ENCODE measurements at places on chromosomes 3 and 15.

GRCh38 chr3:123448536-123449101 is at the start of gene ADCY5:
Gene ADCY5, minus strand, starts transcription at chr3:123449090. Its CDS starts 545 bp downstream, at chr3:123448545.
- DNase-seq: no peak

DNA sequence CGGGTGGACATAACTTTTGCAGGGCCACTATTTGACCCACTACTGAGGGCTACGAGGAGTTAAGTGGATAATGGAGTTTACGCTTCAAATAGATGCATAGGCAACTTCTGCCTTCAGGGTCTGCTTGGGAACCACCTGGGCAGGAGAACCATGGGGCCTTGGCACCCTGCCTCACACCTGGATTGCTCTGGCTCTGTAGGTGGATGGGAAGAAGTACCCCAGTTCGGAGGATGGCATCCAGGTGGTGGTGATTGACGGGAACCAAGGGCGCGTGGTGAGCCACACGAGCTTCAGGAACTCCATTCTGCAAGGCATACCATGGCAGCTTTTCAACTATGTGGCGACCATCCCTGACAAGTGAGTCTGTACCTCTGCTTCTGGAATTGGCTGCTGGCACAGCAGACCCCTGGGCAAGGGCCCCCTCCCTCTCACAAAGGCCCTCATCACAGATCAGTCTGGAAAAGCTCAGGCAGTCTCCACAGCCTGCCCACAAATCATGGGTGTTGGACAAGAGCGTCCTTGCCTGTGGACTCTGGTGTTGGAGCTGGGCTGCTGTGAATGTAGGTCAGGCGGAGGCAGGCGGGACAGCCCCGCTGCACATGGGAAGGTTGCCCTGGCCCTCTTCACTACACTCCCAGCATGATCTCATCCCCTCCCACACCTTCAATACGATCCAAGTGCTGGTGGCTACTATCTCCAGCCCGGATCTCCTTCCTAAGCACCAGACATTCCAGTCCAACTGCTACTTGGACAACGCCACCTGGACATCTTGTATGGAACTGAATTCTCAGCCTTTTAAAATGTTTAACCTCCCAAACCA is 46.7 kb downstream of the MESD start:
- no peak for DNase-seq

- DNase-seq: peak; percentile 13
Observed at GRCh38 chr15:86231864-86232721, 152.4 kb downstream of the AGBL1 start.

- no peak for DNase-seq
Observed at GRCh38 chr15:85354948-85355347, 25.5 kb upstream of the AKAP13 start.

DNA sequence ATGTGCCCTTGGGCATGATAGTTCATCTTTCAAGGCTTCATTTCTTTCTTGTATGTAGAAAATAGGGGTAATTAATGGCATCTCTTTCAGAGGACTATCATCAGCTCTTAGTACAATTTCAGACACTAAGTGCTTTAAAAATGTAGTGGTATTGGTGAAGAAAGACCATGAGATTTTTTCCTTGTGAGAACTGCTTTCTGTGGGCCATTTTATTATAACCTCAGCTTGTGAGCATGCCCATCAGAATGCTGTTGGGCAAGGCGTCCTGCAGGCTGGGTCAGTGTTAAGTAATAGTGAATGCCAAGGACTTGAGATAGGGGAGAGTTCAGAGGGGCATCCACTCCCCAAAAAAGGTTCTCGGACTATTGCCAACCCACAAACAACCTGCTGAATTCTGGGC is 187.9 kb downstream of the GHSR start:
- DNase-seq: no peak

DNA sequence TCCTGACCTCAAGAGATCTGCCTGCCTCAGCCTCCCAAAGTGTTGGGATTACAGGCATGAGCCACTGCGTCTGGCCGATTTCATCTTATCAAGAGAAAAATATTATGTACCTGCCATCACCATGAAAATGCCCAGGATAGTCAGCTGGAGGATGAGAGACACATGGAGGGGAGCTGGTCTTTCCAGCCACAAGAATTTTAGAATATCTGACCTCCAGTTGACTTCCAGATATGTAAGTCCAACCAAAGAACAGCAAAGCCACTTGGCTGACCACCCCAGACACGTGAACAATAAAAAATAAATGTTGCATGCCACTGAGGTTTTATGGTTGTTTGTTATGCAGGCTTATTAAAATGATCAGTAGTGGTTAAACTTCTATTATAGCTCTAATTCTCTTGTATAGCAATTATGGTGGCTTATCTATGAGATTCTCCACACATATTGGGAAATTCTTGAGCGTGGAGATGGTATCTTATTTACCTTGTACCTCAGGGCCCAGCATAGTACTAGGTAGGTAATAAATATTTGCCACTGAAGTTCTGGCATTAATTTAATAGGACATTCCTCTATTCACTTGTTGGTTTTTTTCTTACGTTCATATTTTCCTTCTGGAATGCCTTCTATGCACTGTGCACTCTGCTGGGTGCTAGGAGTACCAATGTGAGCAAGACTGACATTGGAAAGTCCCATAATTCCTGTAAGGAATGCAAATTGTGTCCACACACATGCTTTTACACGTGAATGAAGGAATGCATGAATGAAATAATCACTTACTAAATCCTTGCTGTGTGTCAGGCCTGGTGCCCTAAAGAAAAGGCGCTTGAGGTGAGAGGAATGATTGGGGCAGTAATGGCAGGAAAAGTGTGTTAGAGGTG is 77.6 kb downstream of the EDEM1 start:
- no peak for DNase-seq

- no peak for DNase-seq
Observed at GRCh38 chr3:60579734-60580133, 671.5 kb downstream of the FHIT start.

- DNase-seq: no peak
Observed at GRCh38 chr3:173709026-173709425, 311.5 kb downstream of the NLGN1 start.

DNA sequence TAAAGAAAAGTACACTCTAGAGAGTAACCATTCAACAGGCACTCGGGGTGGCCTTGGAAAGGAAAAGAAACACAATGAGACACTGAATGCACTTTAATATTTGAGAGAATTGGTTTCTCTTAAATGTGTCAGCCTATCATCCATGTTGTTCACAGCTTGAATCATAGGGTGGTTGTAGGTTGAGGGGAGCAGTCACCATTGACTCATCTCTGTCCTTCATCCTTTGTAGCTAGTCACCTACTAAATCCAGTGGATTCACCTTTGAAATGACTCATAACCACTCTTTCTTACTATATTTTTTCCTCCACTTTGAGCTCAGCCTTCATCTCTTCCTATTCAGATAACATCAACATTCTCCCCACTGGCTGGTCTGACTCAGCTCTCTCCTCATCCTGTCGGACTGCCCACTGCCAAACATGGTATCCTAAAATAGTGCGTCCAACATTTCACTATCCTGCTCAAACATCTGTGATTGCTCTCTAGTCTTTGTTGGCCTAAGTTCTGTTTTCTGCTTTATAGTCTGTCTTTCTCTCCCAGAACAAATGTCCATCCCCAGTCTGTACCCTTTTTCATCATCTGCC is 182.7 kb upstream of the GADL1 start:
- DNase-seq: no peak

GRCh38 chr3:195752546-195753331 is 32.0 kb downstream of the MUC20 start:
- no peak for DNase-seq

- DNase-seq: no peak
Observed at GRCh38 chr3:14725013-14725412, 50.1 kb downstream of the C3orf20 start.

- no peak for DNase-seq
Observed at GRCh38 chr3:81218023-81218422, 543.4 kb downstream of the GBE1 start.

GRCh38 chr15:77921664-77922063 is 155.8 kb downstream of the TBC1D2B start:
- DNase-seq: no peak

DNA sequence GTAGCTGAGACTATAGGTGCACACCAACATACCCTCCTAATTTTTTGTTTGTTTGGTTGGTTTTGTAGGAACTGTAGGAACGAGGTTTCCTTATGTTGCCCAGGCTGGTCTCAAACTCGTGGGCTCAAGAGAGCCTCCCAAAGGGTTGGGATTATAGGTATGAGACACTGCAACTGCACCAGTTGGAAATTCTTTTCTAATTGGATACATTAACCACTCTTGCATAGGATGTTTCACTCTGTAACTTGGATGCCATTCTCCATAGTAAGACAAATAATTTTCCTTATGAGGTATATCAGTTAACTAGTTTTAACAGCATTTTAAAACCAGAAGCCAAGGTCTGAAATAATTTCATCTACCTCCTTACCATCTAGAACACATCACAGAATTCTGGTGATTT is 6.7 kb upstream of the ALCAM start:
- no peak for DNase-seq

GRCh38 chr15:35671197-35671596 is 125.2 kb upstream of the DPH6 start:
- DNase-seq: no peak

- DNase-seq: no peak
Observed at GRCh38 chr3:173221010-173221409, 80.0 kb upstream of the SPATA16 start.

DNA sequence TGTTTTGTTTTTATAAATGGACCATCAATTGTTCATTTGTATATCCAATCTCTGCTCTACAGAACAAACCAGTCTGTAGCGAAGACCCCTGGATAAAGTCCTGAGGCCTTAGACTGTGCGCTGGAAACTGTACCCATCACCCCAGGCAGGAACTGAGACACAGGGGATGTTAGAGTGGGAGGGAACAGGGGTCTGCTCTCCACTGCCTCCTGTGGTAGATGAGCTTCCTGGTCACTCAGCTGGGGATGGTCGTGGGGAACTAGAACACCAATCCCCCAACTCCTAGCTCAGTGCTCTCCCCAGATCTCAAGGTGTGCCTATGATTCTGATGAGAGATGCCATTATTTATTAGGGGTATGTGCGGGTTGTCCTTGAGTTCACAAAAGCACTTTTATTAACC is 340.2 kb upstream of the IGF1R start:
- no peak for DNase-seq

DNA sequence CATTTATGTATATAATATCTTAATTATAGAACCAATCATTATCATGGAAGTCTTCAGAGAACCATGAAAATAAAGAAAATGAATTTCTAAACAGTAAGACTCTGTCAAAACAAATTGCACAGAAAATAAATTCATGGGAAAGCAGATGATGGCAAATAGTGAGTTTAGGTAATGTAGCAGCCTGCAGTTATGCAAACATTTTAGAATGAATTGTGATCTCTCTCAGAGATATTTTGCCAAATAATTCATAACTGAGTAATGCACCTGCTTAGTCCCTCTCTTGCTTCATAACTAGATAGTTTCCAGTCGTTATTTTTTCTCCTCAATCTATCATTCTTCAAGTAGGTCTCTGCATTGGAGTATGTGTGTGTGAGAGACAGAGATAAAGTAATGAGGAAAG is 492.7 kb upstream of the THBS1 start:
- no peak for DNase-seq

GRCh38 chr3:146078031-146078430 is 83.0 kb downstream of the PLOD2 start:
- no peak for DNase-seq

GRCh38 chr3:67290438-67290837 is 292.3 kb downstream of the KBTBD8 start:
- DNase-seq: no peak

DNA sequence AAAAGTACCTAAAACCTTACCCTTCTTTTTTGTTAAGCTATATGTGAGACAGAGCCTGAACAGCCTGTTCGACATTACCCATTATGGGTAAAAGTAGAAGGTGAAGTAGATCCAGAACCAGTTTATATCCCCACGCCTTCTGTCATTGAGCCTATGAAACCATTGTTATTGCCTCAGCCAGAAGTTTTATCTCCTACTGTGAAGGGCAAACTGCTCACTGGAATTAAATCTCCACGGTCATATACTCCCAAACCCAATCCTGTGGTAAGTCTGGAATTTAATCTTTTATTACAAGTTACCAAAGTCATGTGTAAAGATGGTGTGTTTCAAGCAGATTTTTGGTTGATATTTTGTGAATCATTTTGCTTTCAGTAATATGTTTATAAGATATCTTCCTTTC is 47.1 kb upstream of the MAPKBP1 start:
- no peak for DNase-seq

GRCh38 chr3:122924056-122924455 is 103.5 kb downstream of the SEMA5B start:
- DNase-seq: no peak

- DNase-seq: no peak
Observed at GRCh38 chr3:2847062-2847841, 262.9 kb downstream of the IL5RA start.

- DNase-seq: no peak
Observed at GRCh38 chr3:139292192-139292591, 51.6 kb upstream of the MRPS22 start.

GRCh38 chr3:194472290-194472920 is 14.4 kb downstream of the ATP13A3 start:
- DNase-seq: no peak

DNA sequence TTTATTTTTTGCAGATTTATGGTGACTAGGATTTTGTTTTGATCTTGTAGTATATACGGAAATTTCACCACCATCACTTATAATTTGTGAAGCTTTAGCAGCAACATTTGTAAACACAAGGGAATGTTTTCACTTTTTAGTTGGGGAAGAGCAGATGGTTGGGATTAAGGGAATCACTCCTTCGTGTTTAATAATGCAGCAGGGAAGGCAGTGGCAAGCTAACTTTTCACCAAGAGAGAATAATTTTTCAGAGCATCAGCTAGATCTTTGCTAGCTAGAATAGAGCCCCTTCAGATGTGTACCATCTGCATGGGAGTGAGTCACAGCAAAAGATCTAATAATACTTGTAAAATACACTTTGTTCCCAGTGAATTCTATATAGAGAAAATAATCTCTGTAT is 632.7 kb downstream of the CADM2 start:
- no peak for DNase-seq

- DNase-seq: no peak
Observed at GRCh38 chr3:20736287-20736852, 550.4 kb upstream of the SGO1 start.

GRCh38 chr15:83092309-83092976 is 15.0 kb upstream of the TM6SF1 start:
- DNase-seq: no peak

GRCh38 chr3:122247825-122248185 is 64.3 kb downstream of the CASR start:
- no peak for DNase-seq

DNA sequence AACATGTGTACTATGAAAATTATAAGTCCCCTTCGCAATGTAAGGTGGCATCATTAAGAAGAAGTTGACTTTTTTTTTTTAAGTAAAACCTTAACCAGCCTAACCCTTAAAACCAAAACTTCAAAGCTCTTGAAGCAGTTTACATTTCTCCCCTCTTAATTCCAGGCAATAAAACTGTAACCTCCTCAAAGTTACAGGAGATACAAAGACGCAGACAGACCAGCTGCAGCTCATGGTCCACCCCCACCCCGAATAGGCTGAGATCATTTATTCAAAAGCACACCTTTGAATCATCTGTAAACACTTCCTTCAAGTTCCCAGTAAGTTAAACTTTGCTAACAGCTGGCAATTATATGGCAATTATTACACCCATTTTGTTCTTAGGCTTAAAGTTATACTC is 414.5 kb downstream of the ERC2 start:
- no peak for DNase-seq

Measured in activated CD4-positive, alpha-beta T cell treated with anti-CD3 and anti-CD28 coated beads, Interleukin-2, amount 50 U/mL, for 4 hours (primary cell).